ENCODE measurements at places on chromosomes 12 and 14.

- peak; percentile 76 for DNase-seq
Measured at GRCh38 chr14:81170104-81170828, 50.5 kb downstream of the GTF2A1 start.

DNA sequence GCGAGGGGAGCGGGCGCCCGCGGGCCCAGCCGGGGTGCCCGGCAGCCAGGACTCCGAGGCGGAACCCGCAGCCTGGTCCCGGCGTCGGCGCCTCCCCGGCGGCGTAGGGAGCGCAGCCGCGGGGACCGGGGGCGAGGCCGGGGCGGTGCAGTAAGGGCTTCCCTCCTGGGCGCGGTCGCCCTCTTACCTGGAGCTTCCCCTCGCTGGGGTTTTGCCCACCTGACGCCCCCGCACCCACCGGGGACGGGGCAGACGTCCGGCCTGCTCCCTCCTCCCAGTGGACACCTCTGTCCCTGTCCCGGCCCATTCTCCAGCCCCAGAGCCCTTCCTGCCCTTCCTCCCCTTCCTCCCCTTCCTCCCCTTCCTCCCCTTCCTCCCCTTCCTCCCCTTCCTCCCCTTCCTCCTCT lies 413 bp upstream of the TUBA1C start:
- no peak for DNase-seq

DNA sequence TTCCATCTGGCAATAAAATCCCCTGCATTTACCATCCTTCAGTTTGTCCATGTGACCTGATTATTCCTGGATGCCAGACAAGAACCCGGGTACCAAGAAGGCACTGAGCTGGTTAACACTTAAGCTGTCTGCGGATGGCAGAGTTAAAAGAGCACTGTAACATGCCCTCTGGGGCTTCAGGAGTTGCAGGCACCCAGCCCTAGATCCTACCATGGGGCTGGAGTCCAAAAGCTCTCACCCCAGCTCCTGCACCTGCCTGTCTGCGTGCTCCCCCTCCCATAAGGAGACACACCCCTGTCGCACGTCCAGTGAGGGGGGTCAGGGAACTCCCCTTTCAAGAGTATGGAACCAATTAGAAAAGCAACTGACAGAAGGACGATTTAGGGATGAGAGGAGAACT lies 14.6 kb upstream of the FBXO34 start:
- DNase-seq = no peak

GRCh38 chr12:46187023-46187422 lies 81.8 kb downstream of the SLC38A1 start:
- DNase-seq = no peak

- DNase-seq = no peak
Measured at GRCh38 chr14:47167402-47167801, 508.0 kb downstream of the MDGA2 start.

DNA sequence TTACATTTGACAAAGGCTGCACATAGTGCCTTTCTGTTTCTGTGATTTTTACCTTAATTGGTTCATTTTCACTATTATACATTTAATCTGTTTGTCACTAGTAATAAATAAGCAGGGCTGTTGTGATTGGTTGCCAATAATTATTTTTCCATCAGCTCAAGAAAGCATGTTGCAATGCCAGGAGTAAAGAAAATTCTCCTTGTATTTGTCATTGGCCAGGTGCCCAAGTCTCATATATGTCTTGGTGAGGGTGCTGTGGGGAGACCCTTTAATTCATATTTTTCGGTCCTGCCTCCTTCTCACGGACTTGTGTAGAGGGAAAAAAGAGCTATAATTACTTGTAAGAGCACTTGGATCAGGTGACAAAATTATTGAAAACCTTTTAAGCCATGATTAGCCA lies 108.0 kb downstream of the KITLG start:
- no peak for DNase-seq

GRCh38 chr14:65723348-65723747 lies 310.8 kb downstream of the FUT8 start:
- DNase-seq = no peak

DNA sequence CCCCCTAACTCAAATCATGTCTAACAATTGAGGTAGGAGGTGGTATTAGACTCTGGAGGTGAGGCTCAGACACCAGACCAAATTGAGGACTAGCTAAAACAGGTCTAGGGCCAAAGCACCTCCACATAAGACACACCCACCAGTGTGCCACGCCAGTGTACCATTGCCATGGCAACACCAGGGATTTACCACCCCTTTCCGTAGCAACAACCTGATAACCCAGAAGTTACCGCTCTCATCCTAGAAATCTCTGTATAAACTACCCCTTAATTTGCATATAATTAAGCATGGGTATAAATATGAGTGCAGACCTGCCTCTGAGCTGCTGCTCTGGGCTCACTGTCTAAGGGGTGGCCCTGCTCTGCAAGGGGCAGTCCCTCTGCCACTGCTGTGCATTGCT lies 57.4 kb upstream of the PPP2R5C start:
- DNase-seq = no peak

GRCh38 chr12:22122359-22122758 lies 76.3 kb downstream of the CMAS start:
- DNase-seq = no peak

- no peak for DNase-seq
Measured at GRCh38 chr14:99938376-99938775, 126.8 kb upstream of the EVL start.

DNA sequence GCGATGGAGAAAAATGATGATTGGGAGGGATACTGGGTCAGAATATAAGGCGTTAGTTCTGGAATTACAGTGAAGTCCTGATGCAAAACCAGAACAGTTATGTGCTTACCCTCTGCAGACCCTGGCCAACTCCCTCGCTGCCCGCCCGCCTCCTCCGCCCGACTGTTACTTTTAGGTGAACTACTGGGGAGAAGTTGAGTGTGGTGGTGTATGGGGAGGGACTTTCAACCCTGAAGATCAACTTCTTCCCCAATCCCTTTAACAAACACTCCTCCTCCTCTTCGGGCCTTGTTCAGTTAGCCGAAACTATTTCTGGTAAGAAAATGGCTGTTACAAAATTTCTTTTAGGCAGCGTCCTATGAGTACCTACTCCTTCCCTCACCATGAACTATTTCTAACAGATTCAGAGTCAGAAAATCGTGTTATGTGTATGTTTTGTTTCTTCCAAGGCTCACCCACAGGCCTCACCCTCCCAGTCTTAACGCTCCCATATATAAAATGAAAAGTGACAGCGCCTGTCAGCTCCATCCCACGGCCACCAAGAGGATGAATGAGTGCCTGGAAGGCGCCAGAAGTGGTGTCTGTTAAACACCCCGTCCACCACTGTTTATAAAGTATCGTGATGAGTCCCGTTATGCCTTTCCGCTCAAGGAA lies 1.3 kb downstream of the FBXO33 start:
- DNase-seq = no peak

- DNase-seq = no peak
Measured at GRCh38 chr12:6871052-6871957, 1.8 kb downstream of the SPSB2 start.

- no peak for DNase-seq
Measured at GRCh38 chr14:86129426-86129825, 599.5 kb downstream of the FLRT2 start.

DNA sequence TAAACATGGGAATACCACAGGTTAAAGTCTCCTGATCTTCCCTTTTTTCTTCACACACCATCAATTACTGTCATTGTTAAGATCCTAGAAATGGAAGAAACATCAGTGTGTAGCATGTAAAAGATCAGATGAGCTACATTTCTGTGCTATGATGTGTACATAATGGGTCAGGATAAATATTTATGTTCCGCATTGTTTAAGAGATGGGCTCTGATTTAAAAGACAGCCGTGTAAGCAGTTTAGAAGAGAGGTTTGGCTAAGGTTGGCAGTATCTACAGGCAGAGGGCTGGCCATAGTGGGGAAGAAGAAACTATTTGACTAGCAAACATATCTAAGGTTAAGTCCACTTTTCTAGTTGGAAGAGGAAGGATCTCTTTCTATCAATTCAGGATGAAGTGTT lies 49.4 kb downstream of the LRRC9 start:
- DNase-seq = no peak

GRCh38 chr12:115960868-115961802 lies 316.4 kb downstream of the MED13L start:
- no peak for DNase-seq

- no peak for DNase-seq
Measured at GRCh38 chr12:65828711-65829339, 4.5 kb downstream of the HMGA2 start.

GRCh38 chr12:14260011-14260993 lies 105.2 kb upstream of the ATF7IP start:
- DNase-seq = no peak

DNA sequence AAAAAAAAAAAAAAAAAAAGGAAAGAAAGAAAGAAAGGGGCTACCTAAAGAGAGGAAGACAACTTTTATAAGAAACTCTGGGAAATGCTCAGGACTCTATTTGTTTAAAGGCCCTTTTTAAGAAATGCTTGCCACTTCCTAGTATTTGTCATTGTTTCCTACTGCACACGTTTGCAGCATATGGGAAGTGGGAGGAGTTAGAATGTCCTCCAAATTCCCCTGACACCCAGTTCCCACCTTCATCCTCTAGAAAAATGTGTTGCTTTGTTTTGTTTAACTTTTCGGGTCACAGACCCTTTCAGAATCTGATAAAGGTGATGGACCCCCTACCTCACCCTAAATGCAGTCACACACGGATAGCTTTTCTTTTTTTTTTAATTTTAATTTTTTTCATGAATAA lies 40.8 kb downstream of the NINJ2 start:
- DNase-seq = no peak

DNA sequence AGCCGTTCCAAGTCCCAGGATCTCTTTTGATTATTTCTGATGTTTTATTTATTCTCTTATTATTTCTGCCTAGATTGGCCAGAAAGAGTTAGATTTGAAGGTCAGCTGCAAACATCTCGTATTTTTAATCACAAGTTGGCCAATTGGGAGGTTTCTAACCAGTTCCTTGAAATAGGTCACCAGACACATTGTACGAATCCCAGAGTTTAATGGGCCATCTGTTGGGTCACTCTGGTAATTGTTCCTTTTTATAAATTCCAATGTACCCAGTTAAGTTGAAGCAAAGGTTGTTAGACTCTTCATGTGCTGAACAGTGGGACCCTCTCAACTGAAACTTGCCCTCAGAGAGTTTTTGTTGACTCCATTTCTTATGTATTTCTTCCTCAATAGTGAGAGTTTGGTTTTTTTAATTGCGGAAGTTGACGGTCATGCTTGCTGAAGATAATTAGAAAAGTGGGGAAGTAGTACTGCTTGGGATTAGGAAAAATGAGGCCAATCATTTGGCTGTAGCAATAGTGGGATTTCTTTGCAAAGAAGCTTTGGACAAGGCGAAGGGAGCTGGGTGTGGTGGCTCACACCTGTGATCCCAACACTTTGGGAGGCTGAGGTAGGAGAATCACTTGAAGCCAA lies 382.7 kb upstream of the RGS6 start:
- DNase-seq = no peak

GRCh38 chr14:75025082-75025481 lies 22.4 kb downstream of the EIF2B2 start:
- no peak for DNase-seq

DNA sequence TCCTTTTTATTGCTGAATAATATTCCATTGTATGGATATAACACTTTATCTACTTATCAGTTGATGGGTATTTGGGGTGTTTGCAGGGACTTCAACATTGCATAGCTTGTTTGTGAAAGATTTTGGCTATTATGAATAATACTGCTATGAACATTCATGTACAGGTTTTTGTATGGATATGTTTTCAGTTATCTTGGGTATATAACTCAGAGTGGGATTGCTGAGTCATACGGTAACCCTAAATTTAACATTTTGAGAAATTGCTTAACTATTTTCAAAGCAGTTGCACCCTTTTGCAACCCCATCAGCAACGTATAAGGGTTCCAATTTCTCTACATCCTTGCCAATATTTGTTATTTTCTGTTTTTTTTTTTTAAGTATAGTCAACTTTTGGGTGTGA lies 27.3 kb upstream of the HELB start:
- DNase-seq = no peak

- DNase-seq = no peak
Measured at GRCh38 chr14:101761881-101762529, 496 bp downstream of the PPP2R5C start.

DNA sequence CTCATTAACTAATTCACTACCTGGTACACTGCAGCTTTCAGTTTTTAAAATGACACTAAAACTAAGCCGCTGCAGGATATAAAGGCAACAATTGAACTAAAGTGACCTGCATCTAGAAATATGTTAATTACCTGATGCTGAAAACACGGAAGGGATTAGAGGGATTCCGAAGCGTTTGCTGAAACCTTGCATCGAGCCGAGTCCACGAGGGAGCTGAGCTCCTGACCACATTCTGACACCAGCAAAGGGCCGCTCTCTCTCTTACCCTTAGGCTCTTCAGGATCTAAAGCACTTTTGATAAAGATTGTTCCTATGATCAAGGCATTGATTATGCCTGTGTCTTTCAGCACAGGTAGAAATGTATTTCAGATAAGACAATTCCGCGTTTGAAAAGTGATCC lies 59.5 kb upstream of the CDKN3 start:
- DNase-seq = no peak

GRCh38 chr12:25284024-25284423 lies 33.3 kb upstream of the KRAS start:
- DNase-seq = no peak
